Ascending aorta (tissue), 2 donors: ENCODE measurements at places on chromosomes 6 and 20.

- DNase-seq: peak; percentile 67
Observed at GRCh38 chr6:52284131-52284459, 447 bp downstream of the MCM3 start.

DNA sequence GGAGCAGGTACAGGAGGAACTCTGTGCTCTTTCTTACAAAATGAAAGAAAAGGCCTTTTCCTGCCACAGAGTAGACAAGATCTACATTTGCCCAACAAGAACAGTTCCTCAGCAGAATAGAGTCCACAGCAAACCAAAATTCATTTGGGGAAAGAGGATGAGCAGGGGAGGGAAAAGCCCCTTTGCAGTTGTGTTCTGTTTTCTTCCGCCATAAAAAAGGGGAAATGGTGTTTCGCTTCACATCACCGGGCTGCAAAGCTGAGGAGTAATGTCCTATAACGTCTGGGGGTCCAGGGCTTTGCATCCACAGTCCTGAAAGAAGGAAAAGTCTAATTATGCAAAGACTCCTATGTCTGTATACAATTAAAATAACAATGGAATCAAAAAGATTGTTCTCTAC lies at the start of gene GPR31:
Gene GPR31, minus strand, starts transcription at position 118 of the 400 bp plus-strand sequence. CDS start 149 bp downstream, outside the sequence.
- no peak for DNase-seq

GRCh38 chr6:121237859-121238258 lies 96.4 kb downstream of the TBC1D32 start:
- no peak for DNase-seq

DNA sequence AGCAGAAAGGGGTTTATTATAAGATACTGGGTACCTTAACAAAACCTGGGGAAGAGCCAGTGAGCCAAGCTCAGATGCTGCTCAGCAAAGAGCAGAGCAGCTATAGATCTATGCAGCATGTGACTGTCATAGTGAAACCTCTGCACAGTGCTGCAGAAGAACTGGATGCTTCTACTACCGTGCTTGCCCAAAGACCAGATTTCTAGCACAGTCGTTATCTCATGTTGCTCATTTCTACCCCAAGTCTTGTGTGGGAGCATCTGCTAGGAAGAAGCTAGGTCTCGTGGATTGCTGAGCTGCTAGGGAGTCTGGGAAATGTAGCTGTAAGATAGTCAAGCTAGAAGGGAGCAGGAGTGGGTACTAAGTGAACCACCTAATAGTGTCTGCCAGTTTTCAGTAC lies 31.7 kb upstream of the GNRH2 start:
- DNase-seq: no peak
